ENCODE measurements at places on chromosomes 4 and X. TPM values are rescaled to one million over a fixed set of nuclear protein-coding genes. Genes with fewer than 3 reads are reported as not detected.

Gene ARR3
- total RNA-seq: not detected

Gene CACNA1F
- not detected for total RNA-seq

Gene TEX13D
- not detected for total RNA-seq

Gene FAM9B
- total RNA-seq: not detected

Gene CHRNA9
- not detected for total RNA-seq

Gene HSD17B13
- not detected for total RNA-seq

Gene CXCL11
- not detected for total RNA-seq

Gene XAGE1A
- total RNA-seq: not detected

Gene GRIA2
- total RNA-seq: 3.0 TPM

Gene NSG1
- total RNA-seq: not detected
